ENCODE measurements at places on chromosomes 6 and 20.

DNA sequence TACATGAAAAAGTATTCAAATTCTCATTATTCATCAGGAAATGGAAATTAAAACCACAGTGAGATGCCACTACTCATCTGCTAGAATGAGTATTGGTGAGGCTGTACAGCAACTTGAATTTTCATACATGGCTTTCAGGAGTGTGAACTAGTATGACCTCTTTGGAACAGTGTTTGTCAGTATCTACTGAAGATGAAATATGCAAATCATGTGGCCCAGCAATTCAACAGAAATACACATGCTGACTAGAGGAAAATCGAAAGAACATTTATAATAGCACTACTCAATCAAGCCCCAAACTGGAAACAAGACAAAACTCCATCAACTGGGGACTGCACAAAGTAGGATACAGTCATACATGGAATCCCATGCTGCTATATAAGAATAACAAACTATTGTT, 102.2 kb downstream of the DCDC2 start:
- DNase-seq: no peak

GRCh38 chr6:131784561-131784960, 23.3 kb upstream of the ENPP1 start:
- DNase-seq: no peak

GRCh38 chr20:60584221-60584620, 626.0 kb downstream of the CDH26 start:
- DNase-seq: no peak

DNA sequence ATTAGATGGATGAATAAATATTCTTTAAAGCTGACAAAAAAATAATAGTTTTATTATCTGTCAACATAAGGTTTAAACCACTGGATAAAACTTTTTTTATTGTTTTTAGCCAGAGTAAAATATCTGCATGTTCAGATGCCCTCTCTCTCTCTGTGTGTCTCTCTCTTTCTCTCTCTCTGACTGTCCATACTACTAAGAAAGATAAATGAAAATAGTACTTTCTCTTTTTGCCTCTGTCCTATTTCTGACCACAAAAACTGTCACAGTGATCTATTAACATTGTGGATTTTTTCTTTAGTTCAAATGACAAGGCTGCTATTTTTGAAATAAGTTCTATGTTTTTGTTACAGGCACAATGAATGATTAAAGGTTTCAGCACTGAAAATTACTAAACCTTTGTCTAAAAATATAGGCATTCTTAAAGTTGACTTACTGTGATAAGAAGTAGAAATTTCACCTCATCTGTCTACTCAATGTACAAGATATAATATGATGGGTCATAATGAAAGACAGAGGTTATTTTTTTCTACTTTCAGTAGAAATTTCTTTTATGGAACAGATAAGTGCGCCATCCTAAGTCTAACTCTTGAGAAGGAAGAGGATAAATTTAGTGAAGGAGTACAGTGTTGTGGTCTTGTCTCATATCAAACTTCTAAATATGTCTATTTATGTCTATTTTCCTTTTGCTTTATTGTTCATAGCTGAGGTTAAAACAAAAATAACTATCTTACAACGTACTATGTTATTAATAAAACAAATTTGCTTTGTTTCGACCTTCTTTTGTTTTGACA, 341.9 kb upstream of the EYS start:
- no peak for DNase-seq

DNA sequence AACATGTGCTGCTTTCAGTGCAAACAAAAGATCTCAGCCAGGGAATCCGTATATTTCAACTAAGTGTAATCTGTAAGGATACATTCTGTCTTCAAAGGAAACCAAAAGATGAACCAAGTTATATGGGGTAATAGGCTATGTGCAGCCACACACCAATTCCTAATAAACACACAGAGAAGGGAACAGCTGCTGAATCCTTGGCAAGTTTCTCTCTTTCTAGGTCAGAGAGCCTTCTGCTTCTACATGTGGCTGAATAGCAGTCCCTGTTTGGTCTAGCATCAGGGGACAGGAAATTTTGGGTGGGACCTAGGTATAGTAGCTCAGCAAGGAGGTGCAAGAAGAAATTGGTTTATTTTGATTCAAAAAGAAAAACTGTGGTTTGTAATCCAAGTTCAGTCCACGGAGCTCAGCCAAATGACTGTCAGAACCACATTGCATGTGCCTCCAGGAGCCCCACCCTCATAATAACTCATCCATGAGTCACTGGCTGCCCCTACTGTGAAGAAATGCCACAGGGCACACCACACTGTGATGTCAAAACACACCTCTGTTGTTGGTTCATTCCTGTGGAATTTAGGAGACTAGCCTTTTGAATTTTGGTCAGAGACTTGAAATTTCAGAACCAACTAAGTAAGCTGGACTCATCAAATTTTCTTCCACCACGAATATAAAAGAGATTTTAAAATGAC, 21.1 kb downstream of the SPTLC3 start:
- DNase-seq: no peak

- DNase-seq: no peak
Observed at GRCh38 chr6:11493974-11494373, 43.6 kb upstream of the TMEM170B start.

DNA sequence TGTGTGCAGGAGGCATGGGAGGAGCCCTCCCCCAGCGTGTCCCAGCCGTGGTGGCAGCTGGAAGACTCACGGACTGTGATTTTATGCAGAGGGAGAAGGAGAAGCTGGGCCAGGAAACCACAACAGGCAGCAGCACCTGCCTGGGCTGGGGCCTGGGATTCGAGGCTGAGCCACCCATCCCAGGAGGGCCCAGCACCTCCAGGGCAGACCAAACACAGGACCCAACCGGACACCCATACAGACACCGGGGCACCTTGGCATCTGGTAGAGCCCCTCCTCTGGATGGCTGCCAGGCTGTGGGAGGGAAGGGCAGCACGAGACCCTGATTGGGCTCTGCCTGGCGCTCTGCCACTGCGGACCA, 41.7 kb upstream of the CHRNA4 start:
- no peak for DNase-seq

- no peak for DNase-seq
Observed at GRCh38 chr6:125190667-125191066, 37.1 kb downstream of the TPD52L1 start.
